GM18507 (cell line): ENCODE measurements at places on chromosomes 4 and X.

- DNase-seq: no peak
Measured at GRCh38 chrX:112053169-112053568, 29.4 kb downstream of the TRPC5 start.

- DNase-seq: no peak
Measured at GRCh38 chr4:107561481-107561880, 158.6 kb downstream of the PAPSS1 start.

GRCh38 chr4:79466621-79467020 is 58.6 kb upstream of the GK2 start:
- no peak for DNase-seq

GRCh38 chr4:106775636-106776035 is 260.5 kb downstream of the DKK2 start:
- DNase-seq: no peak

DNA sequence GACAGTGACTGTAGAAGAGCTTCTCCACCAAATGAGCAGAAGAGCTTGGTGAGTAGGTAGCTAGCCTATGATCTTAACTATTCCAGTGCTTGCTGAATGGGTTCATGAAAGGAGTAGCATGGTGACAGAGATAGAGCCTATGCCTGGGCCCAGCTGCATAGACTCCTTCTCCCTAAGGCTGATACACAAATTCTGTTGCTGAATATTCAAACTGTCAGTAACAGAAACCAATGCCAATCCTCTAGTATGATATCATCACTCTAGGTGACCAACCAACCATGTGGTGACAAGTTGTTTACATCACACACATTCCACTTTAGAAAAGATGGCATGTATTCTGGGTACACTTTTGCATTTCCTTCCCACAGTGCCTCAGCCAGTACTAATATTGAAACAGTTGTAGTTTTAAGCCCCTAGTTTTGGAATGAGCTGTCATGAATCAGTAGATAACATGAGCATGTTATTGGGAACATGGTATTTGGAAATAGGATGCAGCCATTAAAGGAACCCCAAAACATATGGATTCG is 103.4 kb upstream of the GRXCR1 start:
- no peak for DNase-seq

DNA sequence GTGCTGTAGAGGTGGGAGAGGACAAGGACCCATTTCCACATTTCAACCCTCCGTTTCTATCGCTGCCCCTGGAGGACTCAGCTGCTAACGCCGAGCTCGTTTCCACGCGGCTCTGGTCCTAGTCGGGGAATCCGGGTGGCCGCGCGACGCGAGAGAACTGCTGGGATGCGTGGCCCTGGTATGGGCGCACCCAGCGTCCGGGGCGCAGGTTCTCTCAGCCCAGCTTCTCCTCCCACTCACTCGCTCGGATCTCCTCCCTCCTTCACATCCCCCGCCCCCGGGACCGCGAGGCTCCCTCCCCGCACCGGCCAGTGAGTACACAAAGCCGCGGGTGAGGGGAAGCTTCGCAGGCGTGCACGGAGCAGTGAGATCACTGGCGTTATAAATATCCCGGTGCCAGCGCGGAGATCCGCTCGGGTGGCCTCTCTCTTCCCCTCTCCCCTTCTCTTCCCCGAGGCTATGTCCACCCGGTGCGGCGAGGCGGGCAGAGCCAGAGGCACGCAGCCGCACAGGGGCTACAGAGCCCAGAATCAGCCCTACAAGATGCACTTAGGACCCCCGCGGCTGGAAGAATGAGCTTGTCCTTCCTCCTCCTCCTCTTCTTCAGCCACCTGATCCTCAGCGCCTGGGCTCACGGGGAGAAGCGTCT is at the start of gene FGF5:
FGF5 (plus strand) TSS at position 412 of the 649 bp plus-strand sequence; CDS start at position 573, 161 bp downstream.
- DNase-seq: no peak

GRCh38 chrX:153522259-153522658 is 4.8 kb downstream of the ATP2B3 start:
- DNase-seq: no peak

GRCh38 chr4:24472514-24473308 is 111.6 kb downstream of the DHX15 start:
- DNase-seq: peak; percentile 37

DNA sequence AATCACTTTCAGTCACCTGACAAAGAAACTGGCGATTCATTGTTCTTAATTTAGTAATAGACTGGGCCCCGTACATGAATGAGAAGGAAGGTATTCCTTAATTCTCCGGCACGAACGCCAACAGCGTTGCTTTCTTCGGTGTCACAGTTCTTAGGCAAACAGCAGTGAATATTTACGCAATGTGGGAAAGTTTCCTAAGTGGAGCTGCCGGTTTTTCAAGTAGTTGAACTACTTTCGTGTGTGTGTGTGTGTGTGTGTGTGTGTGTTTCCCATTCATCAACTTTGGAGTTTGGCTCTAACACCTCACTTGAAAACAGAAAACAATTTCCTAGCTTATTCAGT is 651 bp downstream of the NXT2 start:
- no peak for DNase-seq

DNA sequence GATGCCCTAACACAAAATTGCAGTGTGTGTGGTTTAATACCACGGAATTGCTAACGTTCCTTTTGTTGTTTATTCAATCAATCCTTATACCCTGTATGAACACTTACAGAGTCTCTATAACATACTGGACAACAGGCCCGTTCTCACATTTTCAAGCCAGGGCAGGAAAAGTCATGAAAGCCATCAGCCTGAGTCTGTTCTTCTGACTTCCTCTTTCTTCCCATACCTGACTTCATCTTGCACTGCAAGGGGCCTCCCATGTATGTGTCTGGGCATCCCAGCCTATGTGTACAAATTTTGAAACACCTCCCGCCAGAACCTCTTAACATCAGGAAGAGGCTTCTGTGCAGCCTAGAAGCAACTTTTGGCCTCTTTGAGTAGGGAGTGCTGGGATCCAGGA is 4.9 kb upstream of the SHISA3 start:
- no peak for DNase-seq

- DNase-seq: peak; percentile 45
Measured at GRCh38 chr4:1216869-1217294, 32.0 kb downstream of the CTBP1 start.

- no peak for DNase-seq
Measured at GRCh38 chr4:54545663-54546424, 111.9 kb upstream of the KIT start.

GRCh38 chr4:112807083-112807482 is 170.1 kb downstream of the LARP7 start:
- DNase-seq: no peak

GRCh38 chrX:40471965-40472648 is 108.7 kb upstream of the ATP6AP2 start:
- no peak for DNase-seq

DNA sequence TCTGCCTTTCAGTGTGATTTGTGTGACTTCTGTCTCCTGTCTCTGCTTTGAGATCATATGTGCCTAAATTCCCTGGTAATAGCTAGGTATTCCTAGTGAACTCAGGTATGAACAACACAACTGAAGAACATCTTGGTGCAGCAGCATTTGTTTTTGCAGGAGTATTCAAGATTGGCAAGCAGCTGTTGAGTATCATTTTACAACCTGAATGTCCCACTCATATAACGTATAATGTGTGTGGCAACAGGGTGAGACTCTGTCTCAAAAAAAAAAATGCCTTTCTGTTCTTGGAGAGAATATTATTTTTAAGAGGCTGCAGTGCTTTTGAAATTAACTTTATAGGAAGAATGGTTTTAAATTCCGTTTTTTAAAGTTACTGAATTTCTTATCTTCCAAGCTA is 7.7 kb downstream of the LSM6 start:
- DNase-seq: no peak

DNA sequence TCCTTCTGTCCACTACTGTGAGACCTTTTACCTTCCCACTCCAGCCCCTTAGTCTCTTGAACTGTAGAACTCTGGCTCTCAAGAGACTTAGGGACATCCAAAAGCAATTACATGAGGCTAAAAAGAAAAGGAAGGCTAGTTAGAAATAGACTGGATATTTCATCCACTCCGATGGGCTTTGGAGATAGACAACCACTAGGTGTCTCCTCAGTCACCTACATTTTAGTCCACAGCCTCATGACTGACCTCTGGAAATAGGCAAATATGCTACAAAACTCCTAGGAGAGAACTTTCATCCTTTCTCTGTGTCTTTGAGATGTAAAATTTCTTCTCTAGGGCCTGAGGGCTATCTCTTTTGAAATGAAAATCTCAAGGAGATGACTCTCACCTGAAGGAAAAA is 45.1 kb upstream of the LAMP2 start:
- no peak for DNase-seq

DNA sequence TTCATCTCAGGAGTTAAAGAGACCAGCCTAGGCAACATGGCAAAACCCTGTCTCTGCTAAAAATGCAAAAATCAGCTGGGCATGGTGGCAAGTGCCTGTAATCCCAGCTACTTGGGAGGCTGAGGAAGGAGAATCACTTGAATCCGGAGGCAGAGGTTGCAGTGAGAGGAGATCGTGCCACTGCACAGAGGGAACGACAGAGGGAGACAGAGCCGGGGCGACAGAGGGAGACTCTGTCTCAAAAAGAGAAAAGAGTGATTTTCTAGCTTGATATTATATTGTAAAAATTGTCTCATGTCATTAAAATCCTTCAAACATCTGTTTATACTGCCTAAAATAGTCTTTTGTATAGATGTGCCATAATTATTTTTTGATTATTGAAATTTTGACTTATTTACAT is 225.4 kb upstream of the AGA start:
- no peak for DNase-seq

DNA sequence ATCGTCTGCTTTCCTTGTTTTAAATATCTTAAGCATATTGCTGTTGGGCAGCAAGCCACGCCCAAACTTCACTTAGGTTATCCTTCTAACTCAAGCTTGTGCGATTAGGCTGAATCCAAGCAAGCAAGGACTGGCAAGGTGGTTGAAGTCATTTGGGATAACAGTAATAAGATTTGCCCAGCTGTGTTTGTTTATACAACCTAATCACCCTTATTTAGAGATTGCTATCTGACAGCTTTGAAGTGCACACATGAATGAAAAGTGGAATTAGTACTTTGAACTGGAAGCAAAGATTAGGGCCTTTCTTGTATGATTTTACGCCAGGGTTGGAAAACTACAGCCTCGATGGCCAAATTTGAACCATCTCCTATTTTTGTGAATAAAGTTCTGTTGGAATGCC is 182.1 kb downstream of the ASB9 start:
- DNase-seq: no peak

- no peak for DNase-seq
Measured at GRCh38 chr4:139986689-139987501, 167.1 kb downstream of the MAML3 start.

GRCh38 chrX:38575888-38576287 is 14.5 kb downstream of the TSPAN7 start:
- DNase-seq: no peak

DNA sequence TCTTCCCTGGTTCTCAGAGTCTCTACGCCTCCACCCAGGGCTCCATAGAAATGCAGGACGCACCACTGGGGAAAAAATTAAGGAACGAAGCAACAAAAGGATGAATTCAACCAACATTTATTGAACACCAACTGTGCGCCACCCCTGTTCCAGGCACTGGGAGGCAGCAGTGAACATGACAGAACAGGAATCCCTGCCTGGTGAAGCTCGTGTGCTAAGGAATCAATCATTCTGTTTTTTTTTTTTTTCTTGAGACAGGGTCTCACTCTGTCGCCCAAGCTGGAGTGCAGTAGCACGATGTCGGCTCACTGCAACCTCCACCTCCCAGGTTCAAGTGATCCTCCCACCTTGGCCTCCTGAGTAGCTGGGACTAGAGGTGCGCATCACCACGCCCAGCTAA is 1.9 kb upstream of the FTSJ1 start:
- DNase-seq: no peak

DNA sequence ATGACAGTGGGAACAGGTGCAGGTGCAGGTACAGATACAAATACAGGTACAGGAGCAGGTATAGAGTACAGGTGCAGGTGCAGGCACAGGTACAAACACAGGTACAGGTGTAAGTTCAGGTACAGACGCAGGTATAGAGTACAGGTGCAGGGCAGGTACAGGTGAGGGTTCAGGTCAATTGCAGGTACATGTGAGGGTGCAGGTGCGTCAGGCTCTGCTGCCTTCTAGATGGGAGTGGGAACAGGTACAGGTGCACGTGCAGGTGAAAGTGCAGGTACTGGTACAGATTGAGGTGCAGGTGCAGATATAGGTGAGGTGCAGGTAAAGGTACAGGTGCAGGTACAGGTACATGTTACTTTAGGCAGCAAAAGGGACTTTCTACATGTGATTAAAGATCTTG is 85.7 kb downstream of the CRLF2 start:
- no peak for DNase-seq

DNA sequence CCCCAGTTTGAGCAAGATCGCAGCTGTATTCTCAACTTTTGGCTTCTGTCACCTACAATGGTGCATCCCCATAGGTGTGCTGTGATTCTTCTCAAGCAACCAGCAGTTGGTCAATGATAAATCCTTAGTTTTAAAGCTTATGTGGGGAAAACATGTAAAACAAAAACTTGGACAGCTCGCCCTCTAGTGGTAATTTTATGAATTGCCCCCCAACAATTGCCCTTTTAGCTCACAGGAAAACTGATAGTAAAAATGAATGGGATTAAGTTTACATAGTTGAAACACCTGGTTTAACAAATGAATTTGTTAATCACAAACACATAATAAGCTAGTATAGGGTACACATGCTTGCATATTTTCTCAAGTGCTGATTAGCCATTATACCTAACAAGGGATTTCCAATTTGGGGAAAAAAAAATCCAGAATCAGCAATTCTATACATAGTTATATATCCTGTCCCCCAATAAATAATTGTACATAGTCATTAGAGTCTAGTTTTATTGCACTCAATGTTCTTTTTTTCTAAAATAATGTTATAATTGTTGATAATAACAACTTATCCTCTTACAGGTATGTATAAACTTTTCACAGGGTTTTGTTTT is 30.1 kb downstream of the TEX13A start:
- DNase-seq: no peak

GRCh38 chr4:87966095-87966496 is 9.4 kb upstream of the SPP1 start:
- no peak for DNase-seq

DNA sequence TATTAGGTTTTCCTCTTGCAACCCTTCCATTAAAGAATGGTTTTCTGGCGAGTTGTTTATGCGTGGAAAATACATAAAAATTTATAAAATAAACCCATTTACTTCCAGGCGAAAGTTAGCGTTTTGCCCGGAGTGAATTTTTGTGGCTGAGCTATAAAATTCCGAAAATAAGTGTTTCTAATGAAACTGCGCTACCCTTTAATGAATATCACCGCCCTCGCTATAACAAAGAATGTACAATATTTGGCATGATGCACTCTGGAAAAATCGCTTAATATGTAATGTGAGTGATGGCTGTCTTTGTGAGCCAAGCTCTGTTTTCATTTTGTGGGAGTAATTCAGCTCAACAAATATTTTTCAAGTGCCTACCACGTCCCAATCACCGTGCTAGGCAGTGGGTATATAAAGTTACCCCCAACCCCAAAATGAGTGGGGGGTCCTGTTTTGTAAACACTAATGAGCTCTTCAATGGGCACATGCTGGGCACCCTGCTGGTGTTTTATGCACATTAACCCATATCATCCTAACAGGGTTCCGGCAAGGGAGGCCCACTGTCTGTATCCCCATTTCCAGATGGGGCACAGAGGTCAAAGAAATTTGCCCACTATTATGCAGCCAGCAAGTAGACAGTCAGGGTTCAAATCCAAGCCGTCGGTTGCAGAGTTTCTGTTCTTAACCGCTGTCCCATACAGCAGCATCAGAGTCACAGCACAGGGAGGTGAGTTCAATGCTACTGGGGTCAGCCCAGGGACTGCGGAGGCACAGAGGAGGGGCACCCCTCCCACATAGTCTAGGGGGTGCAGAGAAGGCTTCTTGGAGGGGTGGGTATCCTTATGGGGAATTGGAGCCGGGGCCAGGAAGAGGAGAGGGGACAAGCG is 65.7 kb upstream of the STX18 start:
- DNase-seq: no peak

- no peak for DNase-seq
Measured at GRCh38 chr4:138158746-138159297, 83.3 kb downstream of the SLC7A11 start.
